Type B pancreatic cell (in vitro differentiated cells): ENCODE measurements at places on chromosomes 4 and X. TPM values are rescaled to one million over a fixed set of nuclear protein-coding genes. Genes with fewer than 3 reads are reported as not detected.

- H3K4me3 ChIP-seq = no peak overlapping the region
- no peak overlapping the region for H3K27ac ChIP-seq
Measured at GRCh38 chrX:131802836-131803626, 220.1 kb upstream of the STK26 start.

DNA sequence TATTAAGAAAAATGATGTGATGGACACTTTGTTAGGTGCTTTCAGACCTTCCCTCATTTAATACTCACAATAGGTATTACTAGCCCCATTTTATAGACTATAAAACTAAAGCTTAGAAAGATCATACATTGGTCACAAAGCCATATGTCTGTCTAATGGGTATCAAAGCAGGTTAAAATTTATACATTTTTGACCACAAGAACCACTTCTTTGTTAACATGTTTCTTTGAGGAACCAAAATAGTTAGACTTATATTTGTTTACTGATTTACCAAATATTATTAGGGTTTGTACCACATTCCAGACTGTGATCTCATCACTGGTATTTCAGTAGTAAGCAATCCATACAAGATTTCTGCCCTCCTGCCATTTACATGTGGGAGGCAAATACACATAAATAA lies 363.3 kb downstream of the NAF1 start:
- no peaks in the 10 kb centered on the region for H3K4me1 ChIP-seq
- no peak overlapping the region for H3K27ac ChIP-seq
- no peak for DNase-seq
- no peaks in the 10 kb centered on the region for H3K36me3 ChIP-seq
- H3K27me3 ChIP-seq = no peaks in the 10 kb centered on the region
- H3K4me3 ChIP-seq = no peak overlapping the region

GRCh38 chr4:163317110-163317509 lies 15.3 kb downstream of the NPY1R start:
- no peaks in the 10 kb centered on the region for H3K4me1 ChIP-seq
- H3K27ac ChIP-seq = no peak overlapping the region
- no peaks in the 10 kb centered on the region for H3K36me3 ChIP-seq
- no peaks in the 10 kb centered on the region for H3K27me3 ChIP-seq
- no peak overlapping the region for H3K4me3 ChIP-seq
- DNase-seq = no peak

DNA sequence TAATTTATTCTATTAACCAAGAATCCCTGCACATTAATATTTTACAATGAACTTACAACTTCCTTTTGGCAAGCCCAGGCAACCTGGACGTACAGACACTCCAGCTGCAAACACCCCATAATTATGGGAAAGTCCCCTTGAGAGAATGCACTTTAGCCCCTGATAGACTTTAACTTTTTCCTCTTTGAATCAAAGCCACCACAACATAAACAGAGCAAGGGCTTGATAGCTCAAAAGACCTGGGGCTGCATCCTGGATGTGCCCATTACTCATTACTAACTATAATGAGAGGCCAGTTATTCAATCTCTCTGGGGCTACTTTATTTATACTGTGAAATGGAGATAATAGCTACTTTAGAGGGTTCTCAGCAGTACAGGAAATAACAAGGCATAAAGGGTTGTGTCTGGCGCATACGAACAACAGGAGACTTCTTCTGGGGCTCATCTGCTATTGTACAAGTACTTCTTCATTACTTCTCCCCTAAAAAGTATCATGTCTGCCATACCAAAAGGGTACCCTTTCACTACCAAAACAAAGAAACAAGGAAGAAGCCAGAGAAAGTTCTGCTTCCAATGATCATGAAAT lies 54.9 kb downstream of the CASK start:
- no peak overlapping the region for H3K4me3 ChIP-seq
- H3K27me3 ChIP-seq = no peaks in the 10 kb centered on the region
- H3K4me1 ChIP-seq = peaks cover 3% of the 10 kb centered on the region
- no peaks in the 10 kb centered on the region for H3K36me3 ChIP-seq
- no peak overlapping the region for H3K27ac ChIP-seq

DNA sequence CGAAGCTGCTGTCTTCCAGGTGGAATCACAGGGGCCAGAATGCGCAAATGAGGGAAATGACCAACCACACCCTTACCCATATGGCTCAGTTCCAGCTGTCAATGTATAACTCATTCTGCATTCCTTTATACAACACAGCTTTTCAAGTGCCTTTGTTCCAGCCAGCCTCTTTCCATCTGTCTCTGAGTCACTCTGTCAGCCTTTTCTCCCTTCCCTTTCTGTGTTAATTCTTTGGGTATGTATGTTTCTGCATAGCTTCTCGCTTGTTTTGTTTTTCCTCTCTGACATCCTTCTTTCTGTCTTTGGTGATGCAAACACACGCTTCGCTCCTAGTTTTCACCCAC lies 54.5 kb downstream of the RS1 start:
- H3K27me3 ChIP-seq = no peaks in the 10 kb centered on the region
- H3K4me1 ChIP-seq = peaks cover 8% of the 10 kb centered on the region
- peaks cover 12% of the 10 kb centered on the region for H3K36me3 ChIP-seq
- no peak for DNase-seq
- H3K27ac ChIP-seq = peak overlapping the region; percentile 90

Gene NEUROG2
- 1.2 TPM in 1 of 2 replicates, not detected in the other for total RNA-seq

DNA sequence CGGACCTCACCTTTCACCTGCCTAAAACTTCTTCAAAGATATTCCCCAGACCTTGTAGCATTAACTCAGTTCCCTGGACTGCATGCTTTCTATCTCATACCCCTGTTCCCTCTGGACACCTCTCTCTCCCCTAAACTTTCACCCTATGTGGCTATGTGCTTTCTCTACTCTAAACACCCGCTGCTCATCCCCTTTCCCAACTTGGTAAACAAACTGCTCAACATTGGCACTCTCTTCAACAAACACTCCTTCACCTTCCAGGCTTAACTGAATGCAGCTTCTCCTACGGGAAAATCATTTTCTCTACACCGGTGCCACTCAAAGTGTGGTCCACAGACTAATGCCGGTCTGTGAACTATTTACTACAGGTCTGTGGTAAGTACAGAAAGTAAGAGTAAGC lies 19.9 kb downstream of the PHF8 start:
- peak; percentile 2 for DNase-seq
- H3K4me3 ChIP-seq = no peak overlapping the region
- no peaks in the 10 kb centered on the region for H3K27me3 ChIP-seq
- no peaks in the 10 kb centered on the region for H3K4me1 ChIP-seq
- H3K36me3 ChIP-seq = peaks cover 43% of the 10 kb centered on the region

DNA sequence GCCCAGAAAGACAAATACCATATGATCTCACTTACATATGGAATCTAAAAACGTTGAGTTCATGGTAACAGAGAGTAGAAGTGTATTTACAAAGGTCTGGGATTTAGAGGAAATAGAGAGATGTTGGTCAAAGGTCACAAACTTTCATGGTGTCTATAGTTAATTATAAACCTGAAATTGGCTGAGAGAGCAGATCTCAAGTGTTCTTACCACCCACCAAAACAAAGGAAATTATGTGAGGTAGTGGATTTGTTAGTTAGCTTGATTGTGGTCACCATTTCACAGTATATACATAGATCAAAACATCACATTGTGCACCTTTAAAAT lies 186.8 kb downstream of the NWD2 start:
- peaks cover 15% of the 10 kb centered on the region for H3K4me1 ChIP-seq
- peak overlapping the region; percentile 24 for H3K27ac ChIP-seq
- no peaks in the 10 kb centered on the region for H3K27me3 ChIP-seq
- no peak for DNase-seq

DNA sequence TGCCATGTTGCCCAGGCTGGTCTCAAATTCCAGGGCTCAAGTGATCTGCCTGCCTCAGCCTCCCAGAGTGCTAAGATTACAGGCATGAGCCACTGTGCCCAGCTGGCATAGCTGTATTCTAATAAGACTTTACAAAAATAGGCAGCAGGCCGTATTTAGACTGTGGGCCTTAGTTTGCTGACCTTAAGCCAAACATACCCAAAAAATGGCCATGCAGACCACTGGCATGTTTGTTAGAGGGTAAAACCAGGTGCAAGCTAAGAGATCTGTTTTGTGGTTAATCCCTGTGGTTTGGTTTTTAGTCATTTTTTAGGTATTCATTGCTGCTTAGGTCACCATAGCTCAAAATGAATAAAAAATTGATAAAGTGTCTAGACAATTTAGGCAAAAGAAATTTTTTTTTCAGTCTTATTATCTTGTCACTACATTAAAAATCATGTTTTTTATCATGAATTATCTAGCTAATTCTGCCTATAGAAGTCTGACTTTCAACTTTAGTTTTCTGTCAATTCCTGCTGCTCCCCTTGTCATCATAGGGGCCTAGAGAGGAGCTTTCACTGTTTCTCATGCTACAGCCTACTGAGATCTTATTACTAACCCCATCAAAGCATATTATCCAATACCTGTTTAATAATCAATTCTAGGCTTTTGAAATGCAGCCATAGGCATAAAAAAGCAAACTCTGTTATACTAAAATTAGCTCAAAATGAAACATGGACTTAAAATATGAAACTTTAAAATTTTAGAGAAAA lies 7.5 kb upstream of the SPINK2 start:
- H3K4me3 ChIP-seq = no peak overlapping the region
- H3K36me3 ChIP-seq = no peaks in the 10 kb centered on the region
- DNase-seq = no peak

DNA sequence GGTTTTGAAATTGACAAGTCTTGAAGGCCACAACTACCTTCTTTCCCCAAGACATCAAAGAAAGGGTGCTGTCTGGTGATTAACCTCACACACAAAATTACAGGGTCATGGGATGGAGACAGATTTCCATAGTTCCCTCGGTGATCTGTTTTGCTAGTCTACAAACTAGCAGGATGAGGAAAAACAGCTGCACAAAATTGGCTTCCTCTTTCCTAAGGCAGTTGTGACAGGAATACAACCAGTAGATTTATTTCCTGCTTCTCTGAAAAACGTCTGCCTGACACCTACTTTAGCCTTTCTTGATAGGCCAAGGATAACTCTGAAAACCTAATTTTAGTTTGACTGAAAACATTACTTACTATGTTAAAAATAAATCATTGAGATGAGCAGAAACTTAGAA lies 39.6 kb downstream of the DKK2 start:
- peaks cover 3% of the 10 kb centered on the region for H3K4me1 ChIP-seq
- no peak for DNase-seq
- no peak overlapping the region for H3K4me3 ChIP-seq
- H3K27me3 ChIP-seq = no peaks in the 10 kb centered on the region

Gene RNF150
- total RNA-seq = 7.3 and 34.0 TPM in 2 replicates

DNA sequence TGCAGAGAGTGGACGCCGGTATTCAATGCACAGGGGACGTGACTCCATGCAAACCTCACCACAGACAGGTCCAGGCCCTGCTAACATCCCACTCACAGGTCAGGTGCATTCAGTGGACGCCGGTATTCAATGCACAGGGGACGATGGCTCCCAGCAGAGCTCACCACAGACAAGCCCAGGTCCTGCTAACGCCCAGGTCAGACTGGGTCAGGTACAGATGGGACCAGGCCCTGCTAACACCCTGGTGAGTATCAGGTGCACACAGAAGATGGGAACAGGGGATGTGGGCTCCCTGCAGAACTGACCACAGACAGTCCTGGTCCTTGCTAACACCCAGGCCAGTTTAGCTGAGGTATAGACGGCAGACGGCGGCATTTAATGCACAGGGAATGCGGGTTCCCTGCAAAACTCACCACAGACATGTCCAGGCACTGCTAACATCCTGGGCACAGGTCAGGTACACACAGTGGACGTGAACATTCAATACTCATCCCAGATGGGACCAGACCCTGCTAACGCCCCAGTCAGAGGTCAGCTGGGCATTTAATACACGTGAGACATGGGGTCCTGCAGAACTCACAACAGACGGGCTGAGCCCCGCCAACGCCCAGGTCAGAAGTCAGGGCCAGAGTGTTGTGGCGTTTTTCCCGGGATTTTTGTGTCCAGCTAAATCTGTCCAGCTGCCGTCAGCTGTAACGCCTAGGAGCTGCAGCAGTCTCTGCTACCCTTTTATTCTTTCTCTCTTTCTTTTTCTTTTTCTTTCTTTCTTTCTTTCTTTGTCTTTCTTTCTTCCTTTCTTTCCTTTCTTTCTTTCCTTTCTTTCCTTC lies 99.2 kb downstream of the SHOX start:
- no peaks in the 10 kb centered on the region for H3K36me3 ChIP-seq
- no peak overlapping the region for H3K4me3 ChIP-seq
- DNase-seq = no peak
- H3K4me1 ChIP-seq = no peaks in the 10 kb centered on the region
- peaks cover 15% of the 10 kb centered on the region for H3K27me3 ChIP-seq
- H3K27ac ChIP-seq = no peak overlapping the region
